ENCODE measurements at places on chromosomes 3 and 15.

GRCh38 chr3:173743111-173743510 is 345.6 kb downstream of the NLGN1 start:
- no peak for DNase-seq

- DNase-seq: no peak
Measured at GRCh38 chr3:146159037-146159436, 1.9 kb downstream of the PLOD2 start.

DNA sequence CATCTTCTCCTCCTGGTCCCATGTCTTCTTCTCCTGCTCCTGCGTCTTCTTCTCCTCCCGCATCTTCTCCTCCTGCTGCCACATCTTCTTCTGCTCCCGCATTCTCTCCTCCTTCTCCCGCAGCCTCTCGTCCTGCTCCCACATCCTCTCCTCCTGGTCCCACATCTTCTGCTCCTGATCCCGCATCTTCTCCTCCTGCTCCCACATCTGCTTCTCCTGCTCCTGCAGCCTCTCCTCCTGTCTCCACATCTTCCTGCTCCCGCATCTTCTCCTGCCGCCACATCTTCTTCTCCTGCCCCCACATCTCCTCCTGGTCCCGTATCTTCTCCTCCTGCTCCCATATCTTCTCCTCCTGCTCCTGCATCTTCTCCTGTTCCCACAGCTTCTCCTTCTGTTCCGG is 6.4 kb downstream of the GOLGA6L2 start:
- no peak for DNase-seq

- DNase-seq: no peak
Measured at GRCh38 chr3:40720341-40720740, 195.6 kb downstream of the ZNF621 start.

DNA sequence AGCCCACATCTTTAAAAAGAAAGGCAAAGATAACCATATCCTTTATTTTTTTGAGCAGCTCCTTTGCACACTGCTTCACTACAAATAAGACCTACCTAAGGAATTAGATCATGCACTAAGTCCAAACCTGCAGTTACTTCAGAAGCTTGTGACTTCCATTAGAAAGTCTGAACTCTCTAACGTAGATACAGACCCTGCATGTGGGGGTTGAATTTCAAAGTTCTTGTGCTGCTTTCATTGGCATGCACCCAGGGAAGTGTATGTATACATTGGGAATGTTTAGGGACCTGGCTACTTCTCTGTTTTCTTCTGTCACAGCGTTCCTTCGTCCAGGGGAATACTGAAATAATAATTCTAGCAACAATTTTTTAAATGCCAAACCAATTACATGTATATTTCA is 185.2 kb upstream of the IL12A start:
- no peak for DNase-seq

DNA sequence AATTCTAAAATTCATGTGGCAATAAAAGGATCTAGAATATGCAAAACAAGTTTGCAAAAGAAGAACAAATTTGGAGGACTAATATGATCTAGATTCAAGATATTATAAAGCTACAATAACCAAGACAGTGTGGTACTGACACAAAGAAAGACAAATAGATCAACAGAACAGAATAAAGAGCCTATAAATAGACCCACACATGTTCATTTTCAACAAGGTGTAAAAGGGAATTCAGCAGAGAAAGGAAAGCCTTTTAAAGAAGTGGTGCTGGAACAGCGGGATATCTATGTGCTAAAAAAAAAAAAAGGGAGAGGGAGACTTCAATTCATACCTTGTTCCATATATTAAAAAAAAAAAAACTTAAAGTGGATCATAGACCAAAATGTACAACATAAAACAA is 149.0 kb downstream of the WDR76 start:
- no peak for DNase-seq

DNA sequence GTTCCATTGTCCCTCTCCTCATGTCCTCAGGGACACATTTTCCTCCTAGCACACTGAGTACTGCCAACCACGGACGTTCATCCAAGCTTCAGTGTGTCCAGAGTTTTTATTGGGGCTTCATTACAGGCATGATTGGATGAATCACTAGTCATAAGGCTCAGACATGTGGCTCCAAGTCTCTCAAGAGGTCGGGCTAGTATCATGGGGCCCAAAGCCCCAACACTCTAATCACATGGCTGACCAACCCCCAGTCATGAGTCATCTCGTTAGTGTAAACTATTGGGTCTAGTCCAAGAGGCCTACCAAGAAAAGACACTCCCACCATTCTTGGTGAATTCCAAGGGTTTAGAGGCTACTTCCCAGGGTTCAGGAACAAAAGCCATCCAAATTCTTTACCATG is 4.4 kb downstream of the TERC start:
- no peak for DNase-seq

DNA sequence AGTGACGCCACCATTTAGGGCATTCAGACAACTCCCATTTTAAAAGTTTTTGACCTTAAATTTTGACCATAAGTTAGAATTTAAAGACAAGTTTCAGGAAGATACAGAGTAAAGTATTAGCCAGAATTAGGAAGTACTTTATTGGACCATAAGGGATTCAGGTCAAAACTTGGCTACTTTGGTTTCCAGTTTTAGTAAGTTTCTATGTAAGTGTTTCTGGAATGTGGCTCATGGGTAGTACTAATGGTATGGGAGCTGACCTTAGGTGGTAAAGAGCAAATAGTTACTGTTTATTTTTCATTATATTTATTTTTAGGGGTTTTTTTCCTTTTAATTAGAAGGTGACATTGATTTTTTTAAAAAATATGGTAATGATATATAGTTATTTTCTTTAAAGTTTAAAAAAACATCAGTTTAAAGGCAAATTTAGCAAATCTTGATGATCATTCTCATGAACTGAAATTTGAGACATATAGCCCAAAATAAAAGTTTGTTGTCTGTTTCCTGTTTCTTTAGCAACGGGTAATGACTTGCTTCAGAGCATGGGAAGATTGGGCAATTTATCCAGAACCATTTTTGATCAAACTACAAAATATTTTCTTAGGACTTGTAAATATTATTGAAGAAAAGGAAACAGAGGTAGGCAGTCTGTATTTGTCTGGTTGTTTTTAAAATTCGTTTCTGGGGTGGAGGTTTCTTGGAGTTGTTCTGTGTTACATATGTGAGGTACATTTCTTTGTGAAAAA is 34.3 kb downstream of the U2SURP start:
- DNase-seq: no peak
